ENCODE measurements at places on chromosomes 2 and 18. TPM values are rescaled to one million over a fixed set of nuclear protein-coding genes. Genes with fewer than 3 reads are reported as not detected.

Gene MAP3K20
- total RNA-seq, result 429 TPM

Gene MOGAT1
- total RNA-seq, result 0.25 TPM

Gene CFC1
- total RNA-seq, result not detected

Gene SOWAHC
- 2.5 TPM for total RNA-seq

Gene EIF2AK2
- total RNA-seq, result 18.2 TPM

Gene EVX2
- total RNA-seq, result not detected

Gene RAB6C
- total RNA-seq, result 0.25 TPM

Gene RNASEH1
- total RNA-seq, result 22.9 TPM

Gene DUSP11
- total RNA-seq, result 12.9 TPM

Measured in left ventricle myocardium superior (tissue), 1 donor.